Transverse colon (tissue), 4 donors: ENCODE measurements at places on chromosomes 16 and 17.

- no peaks in the 10 kb centered on the region for H3K36me3 ChIP-seq
- DNase-seq: no peak
- no peaks in the 10 kb centered on the region for H3K27me3 ChIP-seq
- H3K27ac ChIP-seq: no peak overlapping the region
- no peak overlapping the region for H3K4me3 ChIP-seq
Measured at GRCh38 chr17:2602597-2603017, 9.2 kb downstream of the PAFAH1B1 start.

GRCh38 chr17:17413215-17413792 is 63.5 kb upstream of the MED9 start:
- DNase-seq: no peak
- no peaks in the 10 kb centered on the region for H3K36me3 ChIP-seq
- H3K4me3 ChIP-seq: no peak overlapping the region
- no peaks in the 10 kb centered on the region for H3K4me1 ChIP-seq
- no peak overlapping the region for H3K27ac ChIP-seq

DNA sequence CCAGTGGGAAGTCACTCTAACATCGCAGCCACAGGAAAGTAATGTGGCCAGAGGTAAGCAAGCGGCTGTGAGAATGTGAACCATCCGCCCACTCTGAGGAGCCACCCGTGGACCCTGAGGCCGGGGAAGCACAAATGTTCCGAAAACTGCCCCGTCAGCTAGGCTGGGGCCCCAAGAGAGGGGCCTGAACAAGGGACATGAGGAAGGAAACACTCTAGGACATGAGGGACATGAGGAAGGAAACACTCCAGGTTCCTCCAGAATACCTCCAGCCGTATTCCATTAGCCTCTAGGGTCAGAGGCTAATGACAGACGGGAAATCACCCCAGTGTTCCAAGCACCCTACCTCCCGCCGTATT is 317 bp downstream of the TEFM start:
- peak; percentile 11 for DNase-seq
- no peaks in the 10 kb centered on the region for H3K36me3 ChIP-seq
- peak overlapping the region; percentile 91 for H3K27ac ChIP-seq
- peak overlapping the region; percentile 72 for H3K4me3 ChIP-seq
- no peaks in the 10 kb centered on the region for H3K27me3 ChIP-seq

DNA sequence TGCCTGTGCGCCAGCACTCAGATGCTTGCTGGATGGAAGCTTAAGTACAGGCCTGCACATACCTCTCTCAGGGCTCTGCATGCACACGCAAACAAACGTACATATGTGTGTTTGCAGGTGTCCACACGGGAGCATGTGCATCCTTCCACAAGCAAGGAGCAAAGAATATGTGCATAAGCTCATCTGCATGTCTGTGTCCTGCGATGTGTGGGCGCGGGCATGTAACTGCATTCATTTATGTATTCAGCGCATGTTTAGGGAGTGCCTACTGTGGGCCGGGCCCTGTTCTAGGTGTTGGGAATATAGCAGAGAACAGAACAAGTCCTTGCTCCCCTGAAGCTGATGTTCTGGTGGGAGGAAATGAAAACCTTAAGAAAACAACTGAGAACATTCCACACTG is 13.7 kb downstream of the TRPV2 start:
- H3K36me3 ChIP-seq: no peaks in the 10 kb centered on the region
- DNase-seq: no peak
- H3K27me3 ChIP-seq: no peaks in the 10 kb centered on the region
- H3K27ac ChIP-seq: no peak overlapping the region
- H3K4me3 ChIP-seq: no peak overlapping the region

- DNase-seq: peak; percentile 59
- H3K4me1 ChIP-seq: peaks cover 5% of the 10 kb centered on the region
Measured at GRCh38 chr16:1105888-1106620, 10.0 kb upstream of the C1QTNF8 start.

DNA sequence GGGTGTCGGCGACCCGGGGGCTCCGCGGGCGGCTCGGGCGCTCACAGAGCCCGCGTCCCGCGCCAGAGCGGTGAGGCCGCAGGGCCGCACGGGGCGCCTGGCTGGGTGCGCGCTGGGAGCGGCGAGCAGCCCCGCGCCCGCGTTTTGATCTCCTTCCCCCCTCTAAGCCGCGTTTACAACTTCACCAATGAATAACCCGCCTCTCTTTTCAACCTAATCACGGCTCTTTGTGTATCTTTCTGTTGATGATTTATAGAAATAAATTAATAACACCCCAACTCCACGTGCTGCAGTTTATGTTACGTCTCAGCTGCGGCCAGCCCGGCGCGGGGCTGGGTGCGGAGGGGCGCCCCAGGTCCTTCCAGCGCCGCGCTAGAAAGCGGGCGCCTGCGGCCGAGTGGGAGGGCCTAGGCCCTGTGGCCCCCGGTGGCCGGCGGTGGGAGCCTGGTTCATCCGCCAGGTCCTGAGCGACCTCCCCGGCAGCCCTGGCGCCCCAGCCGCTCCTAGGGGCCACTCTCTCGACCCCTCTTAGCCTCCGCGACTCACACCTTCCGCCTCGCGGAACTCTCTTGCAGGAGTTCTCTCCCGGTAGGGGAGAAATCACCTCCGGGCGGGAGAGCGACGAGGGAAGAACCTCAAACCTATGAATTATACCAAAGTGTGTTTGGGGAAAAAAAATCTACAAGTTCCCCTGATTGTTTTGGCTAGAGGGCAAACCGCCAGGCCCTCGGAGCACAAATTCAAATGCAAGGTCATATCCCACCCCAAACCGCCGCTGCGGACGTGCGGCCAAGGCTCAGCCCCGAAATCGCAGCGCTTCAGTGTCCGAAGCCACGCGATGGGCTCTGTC is 1.9 kb downstream of the HNF1B start:
- H3K27ac ChIP-seq: peak overlapping the region; percentile 72
- DNase-seq: peak; percentile 31
- no peaks in the 10 kb centered on the region for H3K36me3 ChIP-seq

DNA sequence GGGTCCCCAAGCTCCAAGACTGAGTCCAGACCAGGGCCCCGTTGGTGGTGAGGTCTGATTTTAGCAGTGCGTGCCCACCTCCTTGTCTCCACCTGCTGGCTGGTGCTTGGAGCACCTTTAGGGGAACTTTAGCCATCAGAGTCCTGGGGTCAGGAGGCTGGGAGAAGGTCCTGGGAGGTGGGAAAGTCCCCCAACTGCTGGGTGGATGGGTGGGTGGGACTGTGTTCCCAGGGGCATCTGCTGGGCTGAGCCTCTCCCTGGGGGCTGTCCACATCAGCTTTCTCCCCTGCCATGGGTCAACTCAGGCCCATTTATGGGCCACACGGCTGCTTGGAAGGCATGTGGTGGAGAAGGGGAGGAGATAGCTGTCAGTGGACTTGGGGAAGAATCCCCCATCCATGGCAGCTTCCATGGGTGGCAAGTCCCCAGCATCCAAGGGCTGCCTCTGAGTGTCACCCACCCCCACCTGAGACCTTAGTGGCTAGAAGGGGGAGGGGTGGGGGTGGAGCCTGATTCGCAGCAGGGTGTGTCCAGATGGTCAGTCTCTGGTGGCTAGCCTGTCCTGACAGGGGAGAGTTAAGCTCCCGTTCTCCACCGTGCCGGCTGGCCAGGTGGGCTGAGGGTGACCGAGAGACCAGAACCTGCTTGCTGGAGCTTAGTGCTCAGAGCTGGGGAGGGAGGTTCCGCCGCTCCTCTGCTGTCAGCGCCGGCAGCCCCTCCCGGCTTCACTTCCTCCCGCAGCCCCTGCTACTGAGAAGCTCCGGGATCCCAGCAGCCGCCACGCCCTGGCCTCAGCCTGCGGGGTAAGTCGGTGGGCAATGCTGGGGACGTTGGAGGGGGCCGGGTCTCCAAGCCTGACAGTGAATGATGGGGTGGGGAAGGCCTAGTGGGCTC is at the start of gene TRPV2:
Gene TRPV2, plus strand, starts transcription at position 541 of the 894 bp plus-strand sequence. CDS start 2,098 bp downstream, outside the sequence.
- no peaks in the 10 kb centered on the region for H3K27me3 ChIP-seq
- peak; percentile 65 for DNase-seq
- H3K4me1 ChIP-seq: peaks cover 3% of the 10 kb centered on the region
- H3K36me3 ChIP-seq: no peaks in the 10 kb centered on the region
